Forelimb muscle (tissue), 1 donor: ENCODE measurements at places on chromosomes 2 and 18. TPM values are rescaled to one million over a fixed set of nuclear protein-coding genes. Genes with fewer than 3 reads are reported as not detected.

BMP10 gene
- not detected for polyA plus RNA-seq

DNA sequence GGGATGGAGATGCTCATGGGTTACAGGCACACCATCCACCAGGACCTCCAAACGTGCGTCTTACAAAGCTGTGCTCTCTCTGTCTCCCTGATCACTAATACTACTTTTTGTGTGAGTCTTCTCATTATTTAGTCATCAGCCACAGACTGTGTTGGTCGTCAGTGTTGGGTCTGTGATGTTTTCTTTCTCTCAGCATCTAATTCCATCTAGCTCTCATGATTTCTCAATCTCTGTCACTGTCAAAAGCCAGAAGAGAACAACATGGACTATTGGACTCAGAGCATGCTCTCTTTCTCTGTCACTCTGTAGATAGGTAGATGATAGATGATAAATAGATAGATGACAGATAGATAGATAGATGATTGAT, 6.0 kb upstream of the ARL4C start:
- DNase-seq: no peak

NHEJ1 gene
- 11.6 TPM for polyA plus RNA-seq

ACKR3 gene
- polyA plus RNA-seq: 24.9 TPM

GALNT14 gene
- polyA plus RNA-seq: 2.4 TPM
